ENCODE measurements at places on chromosomes 3 and 15.

GRCh38 chr3:182738583-182739411 lies 54.5 kb upstream of the ATP11B start:
- no peak for DNase-seq

- no peak for DNase-seq
Measured at GRCh38 chr15:88918738-88919137, 5.6 kb upstream of the MFGE8 start.

DNA sequence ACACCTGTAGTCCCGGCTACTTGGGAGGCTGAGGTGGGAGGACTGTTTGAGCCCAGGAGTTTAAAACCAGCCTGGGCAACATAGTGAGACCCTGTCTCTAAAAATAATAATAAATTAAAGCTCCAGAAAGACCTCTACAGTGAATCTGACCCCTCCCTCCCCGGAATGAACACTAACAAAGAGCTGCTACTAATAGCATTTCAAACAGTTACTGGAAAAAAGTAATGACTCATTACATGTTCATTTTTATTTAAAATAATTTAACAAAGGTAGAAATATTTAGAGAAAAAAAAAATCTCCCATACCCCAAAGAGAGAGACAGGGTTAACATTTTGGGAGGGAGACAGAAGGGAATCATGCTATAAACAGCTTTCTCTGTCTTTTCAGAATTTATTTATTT lies 2.2 kb upstream of the UBA3 start:
- no peak for DNase-seq

DNA sequence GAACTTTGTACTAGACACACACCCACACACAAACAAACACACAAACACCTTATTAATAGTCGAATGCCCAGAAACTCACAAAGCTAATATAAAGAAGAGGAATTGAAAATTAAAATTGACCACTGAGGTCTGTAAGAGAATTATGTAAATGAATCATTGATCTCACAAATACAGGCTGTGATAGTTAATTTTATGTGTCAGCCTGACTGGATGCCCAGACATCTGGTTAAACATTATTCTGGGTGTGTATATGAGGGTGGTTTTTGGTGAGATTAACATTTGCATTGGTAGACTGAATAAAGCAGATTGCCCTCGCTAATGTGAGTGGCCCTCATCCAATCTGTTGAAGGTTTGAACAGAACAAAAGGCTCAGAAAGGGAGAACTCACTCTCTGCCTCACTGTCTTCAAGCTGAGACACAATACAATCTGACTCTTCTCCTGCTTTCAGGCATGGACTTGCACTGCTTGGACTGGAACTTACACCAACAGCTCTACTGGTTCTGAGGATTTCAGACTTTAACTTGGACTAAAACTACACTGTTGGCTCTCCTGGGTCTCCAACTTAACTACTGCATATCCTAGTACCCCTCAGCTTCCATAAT lies 199.4 kb upstream of the TTC14 start:
- DNase-seq: no peak

DNA sequence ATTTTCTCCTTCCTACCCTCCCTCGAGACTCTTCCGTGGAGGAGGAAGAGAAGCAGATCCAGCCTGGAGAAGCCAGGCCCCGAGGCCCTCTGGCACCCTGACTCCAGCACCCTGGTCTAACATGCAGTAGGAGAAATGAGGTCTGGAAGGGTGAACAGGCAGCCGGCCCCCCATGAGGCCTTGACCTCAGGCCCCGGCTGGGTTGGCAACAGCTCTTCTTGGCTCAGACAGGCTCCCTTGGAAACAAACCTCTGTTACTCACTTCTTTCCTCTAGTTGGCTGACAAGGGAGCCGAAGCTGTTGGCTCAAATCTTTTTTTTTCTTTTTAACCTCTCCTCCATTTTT lies 73.4 kb downstream of the CPN2 start:
- DNase-seq: no peak

- DNase-seq: no peak
Measured at GRCh38 chr15:69815793-69816192, 281.9 kb downstream of the TLE3 start.

DNA sequence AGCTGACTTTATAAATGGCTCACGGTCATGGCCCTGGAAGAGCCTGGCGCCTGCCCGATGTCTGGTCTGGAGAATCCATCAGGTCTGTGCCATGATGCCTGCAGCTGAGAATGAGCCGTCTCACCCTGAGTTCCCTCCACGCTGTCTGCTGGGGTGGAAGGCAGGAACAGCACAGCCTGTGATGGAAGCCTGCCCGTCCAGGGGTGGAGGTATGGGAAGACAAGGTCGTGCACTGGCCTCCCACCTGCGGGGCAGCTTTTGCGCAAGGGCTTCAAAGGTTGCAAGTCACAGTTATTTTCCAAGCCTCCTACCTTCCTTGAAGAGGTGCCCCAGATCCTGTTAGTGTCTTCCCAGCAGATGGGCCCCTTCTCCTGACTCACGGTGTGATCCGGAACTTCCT lies 275.5 kb downstream of the FAM43A start:
- DNase-seq: no peak

- DNase-seq: no peak
Measured at GRCh38 chr3:70999730-71000129, 583.8 kb downstream of the FOXP1 start.

DNA sequence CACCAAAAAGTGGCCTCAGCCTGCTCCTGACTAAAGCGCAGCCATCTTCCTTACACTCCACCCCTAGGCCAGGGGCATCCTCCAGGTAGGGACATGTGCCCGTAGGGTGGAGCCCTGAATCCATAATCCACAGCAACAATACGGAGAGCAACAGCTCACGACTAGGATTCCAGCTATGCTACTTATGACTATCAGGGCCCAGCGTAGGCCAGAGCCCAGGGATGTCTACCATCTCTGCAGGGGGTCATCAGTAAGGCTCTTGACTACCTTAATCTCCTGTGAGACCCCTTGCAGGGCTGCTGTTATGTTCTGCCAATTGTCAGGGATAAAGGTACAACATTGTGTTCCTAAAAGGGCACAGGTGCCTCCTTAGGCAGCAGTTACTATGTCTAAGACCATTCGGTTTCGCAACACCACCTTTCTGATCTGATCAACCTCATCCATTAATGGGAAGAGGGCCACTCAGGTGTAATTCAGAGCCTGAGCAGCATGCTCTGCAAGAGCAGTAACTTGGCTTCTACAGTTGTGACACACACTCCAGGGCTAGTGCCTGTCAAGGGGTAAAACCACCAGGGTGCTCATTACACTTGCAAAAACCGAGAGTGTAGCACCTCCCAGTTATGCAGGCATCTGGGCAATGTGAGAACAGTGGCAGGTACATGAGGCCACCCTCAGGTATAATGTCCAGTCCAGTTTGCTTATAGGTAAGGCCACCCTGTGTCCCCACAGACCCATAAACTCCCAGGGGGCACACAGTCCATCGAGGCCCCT lies 11.0 kb downstream of the CCRL2 start:
- DNase-seq: no peak

- DNase-seq: no peak
Measured at GRCh38 chr3:9914559-9915253, 2.2 kb upstream of the IL17RC start.

DNA sequence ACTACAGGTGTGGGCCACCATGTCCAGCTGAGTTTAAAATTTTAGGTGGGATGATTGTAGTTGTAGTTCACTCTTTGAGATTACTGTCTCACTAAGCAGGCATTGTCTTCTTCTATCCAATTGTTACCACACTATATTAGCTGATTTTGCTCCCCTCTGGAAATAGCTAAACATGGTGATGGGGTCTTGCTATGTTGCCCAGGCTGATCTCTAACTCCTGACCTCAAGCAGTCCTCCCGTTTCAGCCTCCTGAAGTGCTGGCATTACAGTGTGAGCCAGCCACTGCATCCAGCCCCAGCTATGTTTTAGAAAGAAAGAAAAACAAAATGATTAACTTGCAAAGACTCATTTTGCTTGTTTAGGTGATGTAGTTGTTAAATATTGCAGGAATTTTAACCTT lies 30.6 kb downstream of the YEATS2 start:
- no peak for DNase-seq

DNA sequence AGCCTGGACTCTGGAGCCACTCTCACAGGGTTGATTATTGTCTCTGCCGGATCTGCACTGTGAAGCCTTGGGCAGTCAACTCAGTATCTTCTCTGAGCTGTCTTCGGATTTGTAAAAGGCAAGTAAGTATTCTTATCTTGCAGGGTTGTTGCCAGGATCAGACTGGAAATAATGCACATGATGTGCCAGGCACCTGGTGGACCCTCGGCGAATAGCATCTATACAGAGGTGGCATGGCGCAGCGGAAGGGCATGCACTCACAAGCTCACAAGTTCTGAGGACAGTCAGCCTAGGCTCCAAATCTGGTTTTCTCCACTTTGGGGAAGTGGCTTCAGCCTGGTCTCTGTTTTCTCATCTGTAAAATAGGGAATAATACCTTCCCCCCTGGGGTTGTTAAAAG lies 113.9 kb downstream of the SRGAP3 start:
- DNase-seq: no peak

DNA sequence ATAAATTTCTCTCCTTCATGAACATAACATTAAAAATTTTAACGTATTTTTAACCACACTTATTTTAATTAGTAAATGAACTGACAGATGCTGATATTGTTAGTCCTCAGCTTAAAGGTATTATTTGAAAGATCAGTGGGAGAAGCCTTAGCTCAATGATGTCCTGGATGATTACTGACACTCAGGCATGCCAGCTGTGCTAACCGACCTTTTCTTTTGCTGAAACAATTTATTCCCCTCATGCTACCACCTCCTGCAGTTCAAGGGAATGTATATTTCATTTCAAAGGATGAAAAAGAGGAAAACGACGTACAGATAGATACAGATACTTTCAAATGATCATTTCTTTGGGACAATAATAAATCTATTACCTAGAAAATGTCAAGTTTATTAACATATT lies 620.8 kb downstream of the FGF12 start:
- DNase-seq: no peak

DNA sequence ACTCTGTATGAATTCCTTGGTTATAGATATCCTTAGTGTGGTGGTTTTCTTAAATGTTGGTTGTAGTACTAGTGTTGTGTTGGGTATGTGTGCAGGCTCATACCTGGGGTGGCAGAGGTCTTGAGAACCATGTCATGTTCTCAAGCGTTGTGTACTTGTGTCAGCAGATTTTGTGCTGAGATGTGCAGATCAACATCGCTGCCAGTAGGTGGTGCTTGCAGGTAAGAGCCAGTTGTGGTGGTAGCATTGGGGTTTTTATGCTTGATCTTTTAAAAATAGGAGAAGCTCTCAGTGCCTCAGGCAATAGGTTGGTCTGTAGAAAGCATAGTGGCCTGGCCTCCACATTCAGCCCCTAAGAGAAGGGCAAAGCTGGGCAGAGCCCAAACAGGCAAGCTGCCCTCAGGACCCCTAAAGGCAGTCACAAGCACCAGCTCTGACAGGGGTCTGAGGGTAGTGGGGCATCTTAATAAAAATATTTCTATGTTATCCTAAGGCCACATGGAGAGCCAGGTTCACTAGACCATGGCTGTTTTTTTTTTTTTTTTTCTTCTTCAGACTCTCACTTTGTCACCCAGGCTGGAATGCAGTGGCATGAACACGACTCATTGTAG lies 164.0 kb downstream of the IL20RB start:
- DNase-seq: no peak

DNA sequence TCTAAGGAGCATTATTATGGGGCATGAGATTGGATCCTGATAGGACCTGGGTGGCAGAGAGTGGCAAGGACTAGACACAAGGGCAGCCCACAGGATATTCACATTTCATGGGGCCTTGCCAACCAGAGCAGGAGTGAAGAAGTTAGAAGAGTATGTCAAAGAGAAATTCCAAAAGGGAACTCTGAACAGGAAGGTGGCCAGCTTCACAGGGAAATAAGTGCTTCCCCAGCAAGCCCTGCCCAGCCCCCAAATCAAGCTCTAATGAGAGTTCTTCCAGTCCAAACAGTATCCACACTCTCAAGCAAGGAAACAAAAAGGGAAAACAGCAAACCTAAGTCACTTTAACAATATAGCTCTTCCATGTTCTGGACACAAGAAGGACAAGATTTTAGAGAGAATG lies 130.2 kb upstream of the COL8A1 start:
- DNase-seq: no peak

DNA sequence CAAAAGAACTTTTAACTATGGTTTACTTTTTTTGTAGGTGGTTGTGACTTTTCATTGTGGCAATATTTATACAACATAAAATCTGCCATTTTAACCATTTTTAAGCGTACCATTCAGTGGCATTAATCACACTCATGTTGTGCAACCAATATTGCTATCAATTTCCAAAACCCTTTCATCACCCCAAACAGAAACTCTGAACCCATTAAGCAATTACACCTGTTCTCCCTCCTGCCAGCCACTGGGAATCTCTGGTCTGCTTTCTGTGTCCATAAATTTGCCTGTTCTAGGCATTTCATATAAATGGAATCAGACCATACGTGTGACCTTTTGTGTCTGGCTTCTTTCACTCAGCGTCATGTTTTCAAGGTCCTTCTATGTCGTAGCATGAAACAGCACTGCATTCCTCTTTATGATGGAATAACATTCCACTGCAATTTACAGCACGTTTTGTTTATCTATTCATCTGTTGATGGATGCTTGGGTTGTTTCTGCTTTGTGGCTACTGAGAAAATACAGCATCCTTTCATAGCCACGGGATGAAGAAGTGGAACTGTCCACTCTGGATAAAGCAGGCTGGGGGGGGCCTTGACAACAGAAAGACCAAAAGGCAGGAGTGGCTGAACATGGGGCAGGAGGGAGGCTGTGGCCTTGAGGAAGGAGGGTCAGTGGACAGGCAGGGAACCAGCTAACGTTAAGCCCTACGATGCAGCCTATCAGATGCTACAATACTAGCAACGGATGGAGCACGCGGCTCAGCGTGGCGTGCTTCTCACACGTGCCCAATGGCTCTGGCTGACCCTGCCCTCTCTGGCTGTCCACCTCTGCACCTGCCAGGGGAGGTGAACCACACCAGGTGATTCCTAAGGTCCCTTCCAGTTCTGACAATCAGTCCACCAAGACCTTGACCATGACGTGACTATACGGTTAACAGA lies 110.9 kb downstream of the SEC22A start:
- DNase-seq: no peak

GRCh38 chr3:61562721-61563312 lies 1.4 kb downstream of the PTPRG start:
- DNase-seq: no peak

DNA sequence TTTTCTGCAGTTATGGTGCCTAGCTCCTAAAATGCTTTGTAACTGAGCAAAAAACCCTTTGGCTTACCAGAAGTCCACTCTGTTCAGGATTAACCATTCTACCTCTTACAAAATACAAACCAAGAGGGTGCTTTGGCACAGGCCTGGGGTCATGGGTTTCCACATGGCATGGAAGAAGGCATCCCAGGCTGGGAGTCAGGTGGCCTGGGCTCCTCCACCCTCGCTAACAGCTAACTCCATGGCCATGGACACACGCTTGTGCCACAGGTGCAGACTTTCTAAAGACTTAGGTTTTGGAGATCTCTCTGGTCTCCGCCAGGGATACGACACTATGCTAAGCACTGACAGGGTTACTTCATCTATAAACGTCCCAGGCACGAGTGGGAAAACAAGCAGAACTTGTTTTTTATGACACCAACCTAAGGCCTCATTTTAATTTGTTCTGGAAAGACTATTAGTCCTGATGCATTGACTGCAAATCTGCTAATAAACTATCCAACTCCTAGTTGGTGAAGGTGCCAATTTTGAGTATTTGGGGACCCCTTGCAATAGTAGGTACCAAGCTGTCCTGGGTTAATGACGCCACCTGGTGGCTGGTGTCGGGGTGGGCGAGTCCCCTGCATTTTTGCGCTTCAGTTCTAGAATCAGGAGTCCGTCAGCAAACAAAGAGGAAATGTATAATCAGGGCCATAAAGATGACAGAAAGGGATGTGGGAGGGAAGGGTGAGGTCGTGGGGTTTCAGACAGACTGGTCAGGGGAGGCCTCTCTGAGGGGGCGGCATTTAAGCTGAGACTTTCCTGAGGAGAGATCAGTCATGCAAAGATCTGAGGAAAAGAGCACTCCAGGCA lies 10.3 kb upstream of the ALDH1A3 start:
- no peak for DNase-seq
